ENCODE measurements at places on chromosomes 12 and 14.

- DNase-seq = peak; percentile 18
Observed at GRCh38 chr14:31206536-31207286, 882 bp downstream of the HECTD1 start.

DNA sequence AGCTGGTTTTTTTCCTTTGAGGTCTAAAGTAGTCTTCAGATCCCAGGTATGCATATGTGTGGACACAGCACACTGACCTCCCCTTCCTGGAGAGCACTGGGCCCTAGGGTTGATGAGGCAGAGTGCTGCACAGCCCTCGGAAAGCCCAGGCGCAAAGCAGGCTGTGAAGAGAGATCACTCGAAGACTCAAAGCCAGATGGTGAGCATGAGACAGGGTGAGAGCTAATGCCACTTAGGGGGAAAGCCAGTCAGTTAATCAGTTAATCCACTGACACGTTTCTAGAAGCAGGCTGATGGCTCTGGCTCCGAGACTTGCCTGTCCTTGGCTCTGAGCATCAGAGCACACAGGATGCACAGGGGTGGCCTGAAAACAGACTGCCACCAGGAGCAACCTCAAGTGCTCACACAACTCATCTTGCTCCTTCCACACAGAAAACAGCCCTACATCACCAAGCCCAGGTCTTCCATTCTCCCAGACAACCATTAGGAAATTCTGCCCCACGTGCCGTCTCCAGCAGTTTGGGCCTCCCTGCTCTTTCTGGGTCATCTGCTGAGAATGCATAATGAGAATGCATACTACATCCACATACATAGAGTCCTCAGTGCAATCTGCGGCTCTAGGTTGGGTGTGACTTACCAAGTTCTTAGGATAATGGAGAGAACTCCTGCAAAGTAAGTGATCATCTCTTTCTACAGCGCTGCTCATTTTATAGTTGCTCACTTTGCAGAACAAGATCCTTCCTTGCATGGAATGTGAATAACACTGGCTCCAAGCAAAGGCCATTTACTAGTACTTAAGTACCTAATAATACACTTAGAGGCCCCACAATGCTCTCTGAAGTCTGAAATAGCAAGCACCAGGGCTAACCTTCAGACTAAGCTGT is 12.0 kb downstream of the AQP6 start:
- DNase-seq = no peak

GRCh38 chr12:78181544-78182162 is 351.0 kb downstream of the NAV3 start:
- no peak for DNase-seq

GRCh38 chr12:32983332-32983731 is 86.8 kb upstream of the PKP2 start:
- DNase-seq = no peak

DNA sequence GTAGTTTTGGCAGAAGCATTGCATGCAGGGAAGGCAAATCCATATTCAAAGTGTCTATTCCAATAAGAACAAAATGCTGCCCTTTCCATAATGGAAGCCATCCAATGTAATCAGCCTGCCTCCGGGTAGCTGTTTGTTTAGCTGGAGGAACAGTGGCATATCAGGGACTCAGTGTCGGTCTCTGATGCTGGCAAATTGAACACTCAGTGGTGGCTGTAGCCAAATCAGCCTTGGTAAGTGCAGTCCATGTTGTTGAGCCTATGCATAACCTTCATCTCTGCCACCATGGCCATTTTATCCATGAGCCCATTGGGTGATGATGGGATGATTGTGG is 147.8 kb upstream of the MAX start:
- no peak for DNase-seq

DNA sequence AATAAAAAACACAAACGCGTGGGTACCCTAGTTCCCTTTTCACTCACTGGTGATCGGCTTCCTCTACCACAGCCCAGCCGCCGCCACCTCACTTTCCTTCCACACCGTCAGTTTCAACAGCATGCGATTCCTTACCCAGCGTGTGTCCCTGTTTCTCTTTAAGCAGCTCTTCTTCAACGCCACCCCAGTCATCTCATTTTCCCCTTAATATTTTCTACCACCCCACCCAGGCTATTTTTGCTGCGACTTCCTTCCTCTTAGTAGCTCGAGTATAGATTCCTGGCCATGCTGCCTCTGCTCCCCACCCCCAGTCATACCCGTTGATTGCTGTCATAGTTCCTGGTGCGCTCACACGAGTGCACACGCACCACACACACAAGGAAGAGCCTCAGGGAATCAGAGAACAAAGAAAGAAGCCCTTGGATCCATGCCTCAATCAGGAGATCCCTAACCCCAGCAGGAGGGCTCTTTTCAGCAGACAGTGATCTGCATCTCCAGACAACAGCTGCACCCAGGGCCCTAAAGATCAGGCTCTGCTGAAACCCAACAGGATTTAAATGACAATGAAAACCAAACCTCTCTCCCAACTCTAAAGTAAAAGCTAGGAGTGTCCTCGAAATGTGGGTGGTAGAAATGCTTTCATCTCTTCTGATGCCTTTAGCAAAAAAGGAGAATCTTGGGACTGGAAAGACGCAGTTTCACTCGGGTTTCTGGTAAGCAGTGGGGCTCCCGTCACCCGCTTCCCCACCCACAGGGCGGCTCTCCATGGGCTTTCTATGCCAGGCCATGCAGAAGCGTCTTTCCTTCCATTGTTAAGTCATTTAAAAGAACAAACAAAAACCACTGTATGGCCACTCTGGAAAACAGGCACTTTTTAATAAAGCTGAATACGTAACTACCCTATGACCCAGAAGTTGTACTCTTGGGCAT is 23.8 kb downstream of the VPS37B start:
- DNase-seq = peak; percentile 93

DNA sequence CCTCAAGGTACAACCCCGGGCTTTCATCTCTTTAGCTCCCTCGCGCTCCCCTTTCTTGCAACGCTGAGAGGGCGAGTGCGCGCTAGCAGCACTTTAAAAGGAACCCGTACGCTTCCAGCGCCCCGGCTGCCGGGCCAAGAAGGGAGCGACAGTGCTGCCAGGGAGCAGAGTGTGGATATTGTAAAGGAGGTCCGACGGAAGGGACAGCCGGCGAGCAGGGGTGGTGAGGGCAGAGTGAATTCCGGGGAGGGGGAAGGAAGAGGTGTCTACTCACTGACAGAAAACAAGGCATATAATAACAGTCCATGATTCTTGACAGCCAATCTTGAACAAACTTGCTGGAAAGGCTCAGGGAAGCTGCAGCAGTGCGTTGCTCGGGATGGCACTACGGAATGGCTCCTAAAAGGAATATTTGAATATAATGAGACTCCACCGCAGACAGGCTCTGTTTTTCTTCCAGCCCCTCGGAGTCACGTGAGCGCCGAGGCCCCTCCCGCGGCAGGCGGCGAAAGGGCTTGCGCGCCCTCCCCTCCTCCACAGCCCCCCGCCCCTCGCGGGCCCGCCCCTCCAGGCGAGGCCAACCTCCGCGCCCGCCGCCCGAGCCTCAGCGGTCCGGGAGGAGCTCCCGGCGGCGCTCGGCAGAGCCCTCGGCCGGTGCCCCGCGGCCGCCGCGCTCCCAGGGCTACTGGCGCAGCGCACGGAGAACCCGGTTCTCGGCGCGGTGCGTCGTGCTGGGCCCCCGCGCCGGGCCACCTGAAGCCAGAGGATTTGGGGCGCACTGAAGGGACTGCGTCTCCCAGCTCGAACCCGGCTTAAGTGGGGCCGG is 3.4 kb downstream of the BMP4 start:
- DNase-seq = peak; percentile 16

- no peak for DNase-seq
Observed at GRCh38 chr14:55747186-55747585, 167.2 kb downstream of the KTN1 start.

GRCh38 chr12:6723607-6724408 is at the start of gene COPS7A:
Gene COPS7A (plus strand): TSS chr12:6724046. CDS start chr12:6724657, 611 bp downstream.
- DNase-seq = peak; percentile 98

DNA sequence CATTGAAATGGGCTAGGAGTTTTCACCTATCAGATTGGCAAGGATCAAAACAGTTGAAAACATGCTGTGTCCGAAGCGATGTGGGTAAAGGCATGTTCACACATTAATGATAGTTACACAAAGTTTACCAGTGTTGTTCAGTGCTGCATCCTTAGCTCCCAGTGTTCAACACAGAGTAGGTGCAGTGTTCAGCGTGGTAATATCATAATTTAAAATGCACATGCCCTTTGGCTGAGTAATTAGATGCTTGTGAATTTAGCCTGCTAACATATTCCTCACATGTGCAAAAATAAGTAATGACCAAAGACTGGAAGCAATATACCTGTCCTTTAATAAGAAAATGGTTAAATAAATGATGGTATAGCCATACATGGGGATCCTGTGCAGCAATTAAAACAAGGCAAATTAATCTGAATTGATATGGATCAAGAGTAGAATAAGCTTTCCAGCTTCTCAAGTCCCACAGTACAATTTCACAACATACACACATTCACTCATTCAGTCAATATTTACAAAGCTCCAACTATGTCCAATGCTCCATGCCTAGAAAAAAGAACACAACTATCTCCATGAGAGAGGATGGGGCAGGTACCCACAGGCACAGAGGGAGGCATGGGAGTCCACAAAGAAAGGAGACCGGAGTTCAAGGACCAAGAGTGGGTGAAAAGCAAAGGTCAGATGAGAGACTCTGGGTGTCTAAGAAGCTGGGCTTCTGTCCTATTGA is 12.8 kb downstream of the TMCC3 start:
- DNase-seq = no peak

- DNase-seq = peak; percentile 36
Observed at GRCh38 chr14:71647086-71647784, 285.0 kb upstream of the RGS6 start.

- no peak for DNase-seq
Observed at GRCh38 chr12:104695453-104696148, 238.9 kb downstream of the CHST11 start.

DNA sequence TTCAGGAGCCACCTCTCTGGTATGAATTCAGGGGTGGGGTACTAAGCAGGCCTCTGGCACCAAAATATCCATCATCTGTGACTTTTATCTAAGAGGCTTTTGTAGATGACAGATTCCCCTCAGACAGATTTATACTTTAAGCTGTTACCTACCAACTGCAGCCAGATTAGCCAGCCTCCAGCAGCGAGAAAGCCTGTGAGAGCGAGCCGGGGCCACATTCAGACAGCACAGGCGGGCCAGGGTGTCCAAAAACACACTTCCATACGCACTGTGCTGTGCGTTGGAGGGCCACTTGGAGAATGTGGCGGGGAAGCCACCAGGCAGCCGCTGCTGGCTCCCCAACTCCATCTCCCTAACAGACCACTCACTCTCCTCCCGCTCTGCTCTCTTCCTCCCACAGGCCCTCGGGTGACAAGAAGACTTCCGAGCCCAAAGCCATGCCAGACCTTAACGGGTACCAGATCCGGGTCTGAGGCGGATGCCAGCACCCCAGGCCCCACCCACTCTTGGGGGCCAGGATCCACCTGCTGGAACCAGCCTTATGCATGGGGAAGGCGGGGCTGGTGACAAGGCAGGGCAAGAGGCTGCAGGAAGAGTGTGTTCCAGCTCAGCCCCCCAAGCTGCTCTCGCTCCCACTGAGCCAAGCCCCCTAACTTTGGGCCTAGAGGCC is 17.4 kb downstream of the VASH1 start:
- no peak for DNase-seq

GRCh38 chr12:94266796-94267536 is 118.6 kb downstream of the PLXNC1 start:
- no peak for DNase-seq

DNA sequence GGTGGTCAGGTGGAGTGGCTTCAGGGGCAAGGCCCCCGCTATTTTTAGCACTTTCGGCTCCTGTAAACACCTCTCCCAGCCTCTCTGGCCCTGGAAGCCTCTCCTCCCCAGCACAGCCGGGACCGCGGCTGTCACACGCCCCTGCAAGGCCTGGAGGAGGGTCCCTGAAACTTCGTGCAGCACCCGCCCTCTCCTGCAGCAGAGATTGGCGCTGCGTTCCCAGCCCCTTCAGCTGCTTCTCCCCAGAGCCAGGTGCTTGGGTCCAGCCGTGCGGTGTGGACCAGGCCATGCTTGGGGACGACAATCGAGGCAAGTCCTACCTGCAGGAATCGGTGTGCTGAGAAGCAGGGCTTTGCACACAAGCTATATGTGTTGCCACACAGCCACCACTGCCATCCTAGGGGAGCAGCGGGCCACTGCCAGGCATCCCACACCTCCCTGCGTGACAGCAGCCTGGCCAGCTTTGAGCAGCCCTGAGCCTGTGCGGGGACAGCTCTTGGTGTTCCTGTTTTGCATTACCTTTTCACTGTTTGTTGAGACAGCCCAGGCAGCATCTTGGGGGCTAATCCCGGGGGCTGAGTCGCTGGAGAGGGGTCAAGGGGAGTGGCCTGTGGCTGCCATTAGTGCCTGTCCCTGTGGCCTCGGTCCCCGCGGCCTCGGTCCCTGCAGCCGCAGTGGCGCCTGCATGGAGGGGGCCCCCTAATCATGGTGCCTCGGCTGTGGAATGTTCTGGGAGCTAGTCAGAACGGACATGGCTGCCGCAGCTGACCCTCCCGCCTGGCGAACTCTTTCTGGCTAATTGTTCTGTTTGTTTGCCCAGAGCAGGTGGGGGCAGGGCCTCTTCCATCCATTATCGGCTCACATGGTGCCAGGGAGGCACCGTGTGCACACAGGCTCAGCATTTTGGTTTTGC is 27.6 kb upstream of the TRAF3 start:
- no peak for DNase-seq

DNA sequence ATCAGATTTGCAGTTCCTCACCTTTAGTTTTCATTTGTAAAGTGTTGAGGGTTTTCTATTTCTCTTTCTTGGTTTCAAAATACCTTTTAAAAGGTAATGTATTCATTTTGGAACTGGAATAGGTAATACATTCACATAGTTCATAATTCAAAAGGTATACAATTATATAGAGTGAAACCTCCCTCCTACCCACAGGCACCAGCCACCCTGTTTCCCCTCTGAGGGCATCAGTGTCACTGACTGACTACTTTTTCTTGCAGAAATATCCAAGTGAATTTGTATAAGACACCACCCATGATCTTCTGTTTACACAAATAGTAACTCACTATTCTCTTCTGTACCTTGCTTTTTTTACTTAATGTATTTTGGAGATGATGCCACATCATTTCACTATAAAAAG is 139.6 kb upstream of the EGLN3 start:
- no peak for DNase-seq

GRCh38 chr12:95429172-95429510 is 44.8 kb upstream of the METAP2 start:
- peak; percentile 29 for DNase-seq

DNA sequence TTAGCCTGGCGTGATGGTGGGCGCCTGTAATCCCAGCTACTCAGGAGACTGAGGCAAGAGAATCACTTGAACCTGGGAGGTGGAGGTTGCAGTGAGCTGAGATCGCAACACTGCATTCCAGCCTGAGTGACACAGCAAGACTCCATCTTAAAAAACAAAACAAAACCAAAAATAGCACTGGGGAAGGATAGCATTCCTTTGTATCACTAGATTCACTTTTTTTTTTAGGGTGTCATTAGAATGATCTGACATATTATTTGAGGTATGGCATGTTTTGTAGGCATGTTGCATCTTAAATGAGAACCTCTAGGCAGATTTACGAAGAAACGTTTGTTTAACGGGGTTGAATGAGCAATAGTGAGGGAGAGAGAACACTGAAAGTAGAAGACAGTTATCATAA is 16.8 kb upstream of the FAR2 start:
- DNase-seq = no peak
